ENCODE measurements at places on chromosomes 2 and 18.

DNA sequence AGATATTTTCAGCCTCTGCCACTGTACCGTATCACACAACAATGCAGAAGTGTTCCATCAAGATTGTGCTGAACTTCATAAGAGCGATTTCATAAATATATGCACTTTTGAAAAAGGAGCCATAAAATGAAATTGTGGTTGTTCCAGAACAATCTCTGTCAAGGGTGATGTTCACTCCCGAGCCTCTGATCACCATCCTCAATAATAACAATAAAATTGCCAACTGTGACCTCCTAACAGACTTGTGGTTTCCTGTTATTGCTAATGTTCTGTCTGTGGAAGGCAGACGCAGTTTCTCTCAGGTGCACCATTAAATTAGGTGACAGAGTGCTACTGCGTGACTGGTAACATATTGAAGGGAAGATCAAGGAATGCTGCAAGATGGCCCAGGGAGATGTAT is 383.7 kb downstream of the SOCS6 start:
- DNase-seq = no peak

- DNase-seq = no peak
Measured at GRCh38 chr2:81304154-81304830, 999.7 kb upstream of the LRRTM1 start.

GRCh38 chr2:99772591-99773331 is 282.9 kb upstream of the REV1 start:
- no peak for DNase-seq

GRCh38 chr2:241354668-241355658 is 1.1 kb upstream of the FARP2 start:
- DNase-seq = peak; percentile 70

- no peak for DNase-seq
Measured at GRCh38 chr18:62751341-62751821, 36.0 kb downstream of the PHLPP1 start.

GRCh38 chr18:44781886-44782285 is 101.2 kb downstream of the SETBP1 start:
- DNase-seq = no peak

DNA sequence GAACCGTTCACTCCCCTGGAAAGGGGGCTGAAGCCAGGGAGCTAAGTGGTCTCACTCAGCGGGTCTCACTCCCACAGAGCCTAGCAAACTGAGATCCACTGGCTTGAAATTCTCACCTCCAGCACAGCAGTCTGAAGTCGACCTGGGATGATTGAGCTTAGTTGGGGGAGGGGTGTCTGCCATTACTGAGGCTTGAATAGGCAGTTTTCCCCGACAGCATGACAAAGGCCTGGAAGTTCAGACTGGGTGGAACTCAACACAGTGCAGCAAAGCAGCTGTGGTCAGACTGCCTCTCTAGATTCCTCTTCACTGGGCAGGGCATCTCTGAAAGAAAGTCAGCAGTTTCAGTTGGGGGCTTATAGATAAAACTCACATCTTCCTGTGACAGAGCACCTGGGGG is 292.5 kb downstream of the NUP35 start:
- no peak for DNase-seq

GRCh38 chr2:1420746-1421480 is 7.7 kb downstream of the TPO start:
- no peak for DNase-seq

GRCh38 chr2:31296641-31297287 is 62.8 kb downstream of the EHD3 start:
- DNase-seq = no peak

GRCh38 chr2:218898109-218898878 is 17.6 kb downstream of the WNT10A start:
- DNase-seq = no peak

DNA sequence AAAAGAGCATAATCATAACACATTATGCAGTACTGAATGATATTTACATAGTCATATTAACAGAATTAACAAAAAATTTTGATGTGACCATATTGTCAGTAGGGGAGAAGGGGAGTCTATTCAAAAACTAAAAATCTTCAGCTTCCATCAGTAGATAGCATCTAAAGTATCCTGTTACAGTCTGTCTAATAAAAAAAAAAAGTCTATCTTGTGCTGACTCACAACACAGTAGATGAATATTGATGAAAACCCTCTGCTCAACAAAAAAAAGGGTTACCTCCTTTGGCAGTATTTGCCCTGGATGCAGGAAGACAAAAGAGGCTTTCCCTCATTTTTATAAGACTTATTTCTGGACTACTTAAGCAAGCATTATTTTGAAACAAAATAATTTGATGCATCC is 27.3 kb downstream of the GRB14 start:
- no peak for DNase-seq
